ENCODE measurements at places on chromosomes 5 and 9.
A peak's percentile ranks its signal among the peaks of the same experiment; 100 is the strongest.

DNA sequence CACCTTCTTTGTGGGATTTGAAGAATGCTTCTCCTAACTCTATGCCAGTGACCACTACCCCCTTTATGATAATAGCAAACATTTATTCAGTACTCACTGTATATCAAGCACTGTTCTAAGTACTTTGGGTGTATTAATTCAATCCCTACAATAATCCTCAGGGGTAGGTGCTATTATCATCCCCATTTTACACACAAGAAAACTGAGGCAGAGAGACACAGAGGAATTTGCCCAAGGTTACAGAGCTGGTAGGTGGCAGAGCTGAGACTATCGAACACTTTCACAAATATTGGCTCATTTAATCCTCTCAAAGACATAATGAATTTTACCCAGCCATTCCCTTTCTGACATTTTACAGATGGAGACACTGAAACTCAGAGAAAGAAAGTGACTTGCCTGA, 9.8 kb upstream of the LARP1 start:
- DNase-seq = no peak

- no peak for DNase-seq
Observed at GRCh38 chr5:143251190-143251589, 152.3 kb downstream of the NR3C1 start.

DNA sequence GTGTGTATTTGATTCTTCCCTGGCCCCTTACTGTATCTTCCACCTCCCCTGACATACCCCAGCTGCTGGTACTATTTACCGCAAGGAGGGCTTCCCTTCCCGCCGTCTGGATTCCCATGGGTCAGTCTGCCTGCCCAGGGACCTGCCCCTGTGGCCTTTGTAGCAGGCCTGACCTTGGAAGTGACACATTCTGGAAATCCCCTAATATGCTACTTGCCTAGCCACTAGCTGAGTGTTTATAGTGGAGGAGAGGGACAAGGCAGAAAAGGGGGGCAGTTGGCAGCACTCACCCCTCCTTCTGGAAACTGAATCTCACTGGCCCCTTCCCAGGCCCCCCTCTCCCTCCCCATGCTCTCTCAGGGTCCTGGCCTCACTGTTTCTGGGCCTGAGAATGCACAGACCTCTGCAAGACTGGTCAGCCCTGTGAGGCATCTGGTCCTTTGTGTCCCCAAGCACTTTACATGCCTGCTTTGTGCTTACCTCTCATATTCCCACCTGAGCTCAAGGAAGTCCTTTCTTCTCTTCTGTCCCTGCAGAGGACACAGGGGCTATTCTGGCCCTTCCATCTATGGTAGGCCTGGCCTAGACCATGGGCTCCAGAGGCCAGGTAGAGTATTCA, 8.2 kb upstream of the CCL21 start:
- DNase-seq = no peak

- no peak for DNase-seq
Observed at GRCh38 chr9:101524371-101524770, 9.3 kb upstream of the RNF20 start.

GRCh38 chr9:125820100-125820804, 73.1 kb downstream of the PBX3 start:
- no peak for DNase-seq

- DNase-seq = peak; percentile 48
Observed at GRCh38 chr5:55913466-55914413, 62.6 kb downstream of the IL31RA start.

GRCh38 chr9:20941174-20941690, 90.2 kb downstream of the HACD4 start:
- DNase-seq = peak; percentile 65

- DNase-seq = no peak
Observed at GRCh38 chr5:84961193-84961592, 576.5 kb upstream of the EDIL3 start.

GRCh38 chr5:150058480-150059126, 27.8 kb downstream of the CSF1R start:
- peak; percentile 79 for DNase-seq

GRCh38 chr5:82663225-82663624, 385.1 kb upstream of the RPS23 start:
- DNase-seq = no peak

- DNase-seq = no peak
Observed at GRCh38 chr9:7456793-7457530, 342.6 kb downstream of the DMAC1 start.

DNA sequence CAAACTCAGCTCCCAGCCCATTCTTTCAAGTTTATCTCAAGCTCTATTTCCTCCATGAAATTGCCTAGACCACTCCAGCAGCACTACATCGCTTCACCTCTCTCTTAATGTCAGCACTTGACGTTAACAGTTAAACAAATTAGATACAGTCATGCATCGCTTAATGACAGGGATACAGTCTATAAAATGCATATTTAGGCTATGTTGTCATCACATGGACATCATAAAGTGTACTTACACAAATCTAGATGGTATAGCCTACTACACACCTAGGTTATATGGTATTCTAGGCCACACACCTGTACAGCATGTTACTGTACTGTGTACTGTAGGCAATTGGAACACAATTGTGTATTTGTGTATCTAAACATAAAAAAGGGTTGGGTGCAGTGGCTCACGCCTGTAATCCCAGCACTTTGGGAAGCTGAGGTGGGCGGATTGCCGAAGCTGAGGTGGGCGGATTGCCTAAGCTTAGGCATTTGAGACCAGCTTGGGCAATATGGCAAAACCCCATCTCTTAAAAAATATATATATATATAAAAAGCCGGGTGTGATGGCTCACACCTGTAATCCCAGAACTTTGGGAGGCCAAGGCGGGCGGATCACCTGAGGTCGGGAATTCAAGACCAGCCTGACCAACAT, 13.4 kb upstream of the PCSK5 start:
- no peak for DNase-seq

DNA sequence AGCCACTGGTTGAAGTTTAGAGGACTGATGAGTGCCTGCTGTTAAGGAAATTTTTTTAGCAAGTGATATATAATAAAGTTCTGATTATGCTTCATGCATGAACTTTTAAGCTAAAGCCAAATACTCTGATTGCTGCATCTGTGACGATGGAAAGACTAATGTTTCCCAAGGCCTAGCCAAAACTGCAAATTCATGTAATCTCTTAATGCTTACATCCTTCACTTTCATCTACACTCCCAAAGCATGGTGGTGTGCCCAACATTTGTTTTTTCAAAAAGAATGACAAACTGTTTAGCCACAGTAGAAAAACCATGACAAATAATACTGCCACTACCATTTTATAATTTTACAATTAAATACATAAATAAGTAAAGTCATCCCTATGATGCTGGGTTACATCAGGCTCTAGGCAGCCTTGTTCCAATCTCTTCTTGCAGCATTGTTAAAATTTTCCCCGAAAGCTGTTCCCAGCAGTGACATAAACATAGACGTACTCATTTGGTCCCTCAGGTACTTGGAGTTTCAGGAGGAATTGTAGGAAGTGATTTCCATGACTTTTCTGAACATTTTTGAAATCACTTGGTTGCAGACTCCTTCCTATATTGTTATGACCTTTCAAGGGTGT, 625.3 kb upstream of the DMAC1 start:
- no peak for DNase-seq

GRCh38 chr5:123937230-123937629, 425.3 kb downstream of the CSNK1G3 start:
- DNase-seq = peak; percentile 42

GRCh38 chr9:36742264-36742663, 169.6 kb downstream of the MELK start:
- no peak for DNase-seq

DNA sequence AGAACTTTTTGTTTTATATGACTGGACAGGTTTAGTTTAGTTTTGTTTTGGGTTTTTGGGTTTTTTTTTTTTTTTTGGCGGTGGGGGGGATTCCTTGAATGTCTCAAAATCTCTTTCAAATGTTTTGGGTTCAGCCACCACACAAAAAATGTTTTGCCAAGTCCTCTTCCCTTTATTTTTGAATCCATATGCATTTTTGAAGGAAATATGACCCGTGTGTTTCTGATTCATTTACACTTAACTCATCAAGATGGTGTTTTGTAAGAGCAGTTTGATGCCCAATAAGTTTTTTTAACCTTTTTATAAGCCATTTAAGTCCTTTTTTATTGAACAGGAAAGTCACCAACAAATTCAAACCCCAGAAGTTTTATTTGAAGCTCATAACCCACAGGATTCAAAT, 209.8 kb downstream of the CWC27 start:
- no peak for DNase-seq

- DNase-seq = peak; percentile 88
Observed at GRCh38 chr9:81595887-81596543, 93.3 kb downstream of the TLE1 start.

DNA sequence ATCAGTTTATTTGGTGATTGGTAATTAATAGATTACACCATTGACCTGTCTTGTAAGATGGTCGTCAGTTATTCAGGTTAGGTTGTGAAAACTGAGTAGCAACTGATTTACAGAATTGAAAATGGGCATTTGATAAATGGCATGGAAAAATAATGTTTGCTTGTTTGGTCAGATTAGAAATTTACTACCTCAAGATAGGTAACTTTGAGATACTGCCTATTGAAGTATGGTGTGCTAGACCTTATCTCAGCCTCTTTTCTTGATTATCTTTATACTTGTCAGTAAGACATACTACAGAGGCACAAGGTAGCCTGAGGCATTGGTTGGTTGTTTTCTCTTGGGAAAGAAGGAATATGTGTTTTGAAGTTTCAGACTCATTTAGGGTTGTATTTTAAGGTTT, 174.5 kb downstream of the XRCC4 start:
- no peak for DNase-seq

DNA sequence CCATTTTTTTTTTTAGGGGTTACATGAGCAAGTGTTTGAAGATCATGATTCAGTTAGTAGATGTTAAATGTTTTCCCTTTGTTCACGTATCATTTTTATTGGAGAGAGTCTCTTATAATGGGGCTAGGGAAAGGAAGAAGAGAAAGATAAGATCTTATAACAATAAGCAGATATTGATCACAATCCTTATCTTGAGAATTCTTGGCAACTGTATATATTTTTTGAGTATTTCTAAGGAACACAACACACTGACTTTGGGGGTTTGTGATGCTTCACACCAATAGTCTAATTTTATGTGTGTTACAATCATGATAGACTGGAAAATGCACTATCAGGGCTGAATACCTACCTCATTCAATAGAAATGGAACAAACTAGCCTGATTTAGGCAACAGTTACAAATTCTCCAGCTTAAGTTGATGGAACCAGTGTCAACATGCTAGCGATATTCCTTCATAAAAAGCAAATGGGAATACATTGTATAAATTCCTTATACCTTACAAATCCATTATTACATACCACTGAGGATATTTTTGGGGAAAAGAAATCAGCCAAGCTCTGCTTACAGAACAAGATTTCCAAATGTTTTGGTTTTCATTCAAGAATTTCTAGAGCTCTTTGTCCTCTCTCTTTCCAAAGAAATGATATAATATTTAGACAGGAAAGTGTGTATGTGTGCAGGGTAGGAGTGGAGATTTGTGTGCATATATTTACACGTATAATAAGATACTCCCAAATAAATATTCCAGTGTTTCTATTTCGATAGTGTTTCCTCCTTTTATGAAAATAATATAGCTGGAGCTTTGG, 41.5 kb downstream of the SVEP1 start:
- peak; percentile 90 for DNase-seq

GRCh38 chr5:134551901-134552300, 26.4 kb downstream of the JADE2 start:
- DNase-seq = no peak

- no peak for DNase-seq
Observed at GRCh38 chr5:31783731-31784130, 144.8 kb downstream of the PDZD2 start.

DNA sequence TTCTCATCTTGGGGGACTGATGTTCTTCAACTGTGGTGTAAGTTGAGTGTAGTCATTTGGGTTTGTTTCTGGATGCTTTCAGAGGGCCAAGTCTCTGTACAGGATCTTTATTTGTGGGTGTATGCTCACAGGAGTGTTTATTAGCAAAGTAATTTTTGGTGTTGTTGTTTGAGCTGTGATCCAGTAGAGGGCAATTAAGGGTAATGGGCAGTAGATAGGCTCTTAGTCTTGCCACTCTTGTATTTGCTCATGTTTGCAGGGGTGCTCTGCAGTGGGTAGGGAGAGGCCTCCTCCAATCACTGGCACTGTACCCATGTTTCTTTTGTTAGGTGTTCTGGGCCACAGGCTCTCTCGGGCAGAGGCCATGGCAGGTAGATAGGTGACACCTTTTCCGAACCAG, 45.9 kb upstream of the ITGA2 start:
- no peak for DNase-seq

GRCh38 chr5:75460942-75461610, 50.4 kb downstream of the CERT1 start:
- DNase-seq = no peak

DNA sequence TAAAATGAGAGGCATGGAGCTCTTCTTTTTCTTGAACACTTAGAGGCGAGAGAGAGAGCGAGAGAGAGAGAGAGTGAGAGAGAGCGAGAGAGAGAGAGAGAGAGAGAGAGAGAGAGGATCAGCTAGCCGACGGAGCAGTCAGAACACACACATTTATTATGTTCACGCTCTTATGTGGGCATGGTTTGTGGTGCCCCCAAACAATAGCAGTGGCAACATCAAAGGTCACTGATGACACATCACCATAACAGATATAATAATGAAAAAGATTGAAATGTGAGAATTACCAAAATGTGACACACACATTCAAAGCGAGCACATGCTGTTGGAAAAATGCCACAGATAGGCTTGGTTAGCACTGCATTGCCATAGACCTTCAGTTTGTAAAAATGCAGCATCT, 116.1 kb downstream of the KDM4C start:
- DNase-seq = peak; percentile 36

GRCh38 chr5:157259699-157260098, 6.2 kb upstream of the CYFIP2 start:
- DNase-seq = no peak

- DNase-seq = no peak
Observed at GRCh38 chr5:87649455-87649854, 236.7 kb upstream of the CCNH start.

DNA sequence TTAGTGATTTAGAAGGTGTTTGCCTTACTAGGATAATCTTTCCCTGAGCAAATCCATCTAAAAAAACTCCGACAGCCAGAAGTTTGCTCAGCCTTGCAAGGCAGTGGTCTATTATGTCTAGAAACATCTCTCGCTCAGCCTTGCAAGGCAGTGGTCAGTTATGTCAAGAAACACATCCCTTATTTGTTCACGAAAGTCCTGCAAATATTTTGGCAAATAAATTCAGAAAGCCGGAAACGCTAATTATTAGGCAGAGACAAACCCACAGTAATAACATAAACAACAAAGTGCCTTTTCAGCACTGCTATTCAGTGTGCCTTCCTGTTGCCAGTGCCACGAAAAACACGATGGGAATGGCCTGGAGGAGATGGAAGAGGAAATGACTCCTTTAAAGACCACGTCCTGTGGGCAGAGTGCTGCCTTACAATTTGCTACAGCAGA, 184.5 kb downstream of the GNAQ start:
- DNase-seq = no peak

- no peak for DNase-seq
Observed at GRCh38 chr5:78542321-78542840, 106.2 kb downstream of the LHFPL2 start.

Data from fibroblast of upper back skin (primary cell).